ENCODE measurements at places on chromosomes 4 and X. TPM values are rescaled to one million over a fixed set of nuclear protein-coding genes. Genes with fewer than 3 reads are reported as not detected.
A peak's percentile ranks its signal among the peaks of the same experiment; 100 is the strongest.

GRCh38 chr4:96162636-96163035 lies 322.7 kb downstream of the PDHA2 start:
- no peaks in the 10 kb centered on the region for H3K27me3 ChIP-seq
- H3K4me3 ChIP-seq: no peak overlapping the region
- H3K36me3 ChIP-seq: no peaks in the 10 kb centered on the region
- no peaks in the 10 kb centered on the region for H3K4me1 ChIP-seq
- H3K27ac ChIP-seq: no peak overlapping the region

The C4orf51 gene
- not detected for total RNA-seq

- no peak for DNase-seq
- no peaks in the 10 kb centered on the region for H3K4me1 ChIP-seq
- H3K27ac ChIP-seq: no peak overlapping the region
- no peaks in the 10 kb centered on the region for H3K27me3 ChIP-seq
- H3K36me3 ChIP-seq: no peaks in the 10 kb centered on the region
- H3K4me3 ChIP-seq: no peak overlapping the region
Observed at GRCh38 chr4:48594180-48594579, 104.1 kb downstream of the ZAR1 start.

The TRIM75 gene
- total RNA-seq: not detected

DNA sequence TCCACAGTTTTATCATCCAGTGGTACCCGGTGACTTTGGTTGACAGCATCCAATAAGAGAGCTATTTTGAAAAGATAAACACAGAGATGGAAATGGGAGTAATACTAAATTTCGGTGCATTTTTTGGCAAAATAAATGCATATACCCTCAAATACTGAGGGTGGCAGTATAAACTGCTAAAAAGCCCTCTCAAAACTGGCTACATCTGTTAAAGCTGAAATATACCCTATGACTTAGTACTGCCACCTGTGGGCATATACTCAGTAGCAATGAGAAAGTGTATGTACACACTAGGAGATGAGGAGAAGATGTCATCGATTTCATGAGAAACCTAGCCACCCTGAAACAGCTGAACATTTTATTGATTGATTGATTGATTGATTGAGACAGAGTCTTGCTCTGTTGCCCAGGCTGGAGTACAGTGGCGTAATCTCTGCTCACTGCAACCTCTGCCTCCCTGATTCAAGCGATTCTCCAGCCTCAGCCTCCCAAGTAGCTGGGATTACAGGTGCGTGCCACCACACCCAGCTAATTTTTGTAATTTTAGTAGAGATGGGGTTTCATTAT lies 12.2 kb upstream of the TMEM128 start:
- H3K4me3 ChIP-seq: no peak overlapping the region
- H3K36me3 ChIP-seq: no peaks in the 10 kb centered on the region
- peak overlapping the region; percentile 32 for H3K27ac ChIP-seq
- no peaks in the 10 kb centered on the region for H3K27me3 ChIP-seq

DNA sequence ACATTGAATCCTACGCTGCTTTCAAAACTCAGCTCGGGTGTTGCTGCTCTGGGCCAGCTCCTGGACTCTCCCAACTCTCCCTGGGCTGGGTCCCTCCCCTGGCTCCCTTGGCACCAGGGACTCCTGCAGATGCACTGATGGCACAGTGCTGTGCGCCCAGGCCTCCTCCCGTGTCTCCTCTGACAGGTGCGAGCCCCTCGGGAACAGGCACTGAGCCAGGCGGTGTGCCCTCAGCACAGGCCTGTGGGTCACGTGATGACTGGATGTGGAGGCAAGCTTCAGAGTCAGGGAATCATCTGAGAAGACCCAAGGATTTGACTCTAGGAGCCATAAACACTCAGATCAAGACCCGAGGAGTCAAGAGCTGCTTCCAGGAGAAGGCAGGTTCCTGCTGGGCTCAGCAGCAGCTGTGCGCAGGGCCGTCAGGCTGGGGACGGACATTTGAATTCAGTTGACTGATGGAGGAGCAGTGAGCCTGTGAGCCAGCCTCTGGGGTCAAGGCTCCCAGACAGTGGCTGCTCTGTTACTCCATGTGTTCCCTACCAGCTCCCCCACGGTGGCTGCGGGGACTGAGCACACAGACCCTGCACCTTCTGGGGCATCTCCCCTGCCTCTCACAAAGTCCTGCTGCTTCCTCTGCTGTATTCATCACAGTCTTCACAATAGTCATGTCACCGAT lies 33.0 kb downstream of the NAT8L start:
- no peak overlapping the region for H3K27ac ChIP-seq
- H3K27me3 ChIP-seq: no peaks in the 10 kb centered on the region
- no peak overlapping the region for H3K4me3 ChIP-seq
- no peaks in the 10 kb centered on the region for H3K4me1 ChIP-seq
- DNase-seq: no peak

DNA sequence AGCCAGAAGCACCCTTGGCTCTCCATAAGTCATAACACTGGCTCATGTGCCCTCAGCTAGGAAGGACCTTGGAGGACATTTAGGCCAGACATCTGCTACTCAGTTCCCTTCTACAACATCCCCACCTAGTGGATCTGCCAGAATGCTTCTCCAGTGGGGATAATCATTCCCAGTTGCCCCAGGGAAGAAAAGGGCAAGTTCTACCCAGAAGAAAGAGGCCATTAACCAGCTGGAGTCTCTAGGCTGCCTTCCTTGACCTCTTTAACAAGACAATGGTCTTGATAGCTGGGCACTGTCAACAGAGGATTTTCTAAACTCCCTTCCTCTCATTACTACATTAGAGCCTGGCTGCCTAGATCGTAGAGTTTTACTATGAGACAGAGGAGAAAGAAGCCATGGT lies 42.0 kb downstream of the LGI2 start:
- H3K36me3 ChIP-seq: no peaks in the 10 kb centered on the region
- no peaks in the 10 kb centered on the region for H3K27me3 ChIP-seq

DNA sequence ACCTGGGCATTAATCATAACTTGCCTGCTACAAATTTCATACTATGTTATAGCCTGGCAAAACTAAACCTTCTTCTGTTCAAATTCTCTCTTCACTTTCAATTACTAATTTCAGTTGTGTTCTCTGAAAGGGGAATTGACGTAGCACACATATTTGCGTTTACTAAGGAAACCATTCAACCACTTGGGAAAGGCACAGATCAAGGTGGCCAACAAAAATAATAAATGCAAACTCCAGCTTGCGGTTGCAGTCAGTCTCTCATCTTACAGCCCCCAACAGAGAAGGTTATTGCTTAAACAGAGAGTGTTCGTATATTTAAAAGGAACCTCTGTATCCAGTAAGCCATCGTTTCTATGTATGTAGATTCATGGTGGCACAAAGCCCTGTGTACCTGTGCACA lies 4.0 kb downstream of the SRPX start:
- no peaks in the 10 kb centered on the region for H3K27me3 ChIP-seq
- DNase-seq: no peak
- H3K4me3 ChIP-seq: no peak overlapping the region
- no peak overlapping the region for H3K27ac ChIP-seq
- H3K4me1 ChIP-seq: no peaks in the 10 kb centered on the region
- no peaks in the 10 kb centered on the region for H3K36me3 ChIP-seq

The ATP2B3 gene
- not detected for total RNA-seq

GRCh38 chr4:184812651-184813181 lies 13.1 kb downstream of the ACSL1 start:
- DNase-seq: no peak
- H3K27ac ChIP-seq: peak overlapping the region; percentile 82
- H3K4me1 ChIP-seq: peaks cover 48% of the 10 kb centered on the region
- no peak overlapping the region for H3K4me3 ChIP-seq
- H3K27me3 ChIP-seq: no peaks in the 10 kb centered on the region

The UGT2B17 gene
- 0.19 TPM for total RNA-seq

DNA sequence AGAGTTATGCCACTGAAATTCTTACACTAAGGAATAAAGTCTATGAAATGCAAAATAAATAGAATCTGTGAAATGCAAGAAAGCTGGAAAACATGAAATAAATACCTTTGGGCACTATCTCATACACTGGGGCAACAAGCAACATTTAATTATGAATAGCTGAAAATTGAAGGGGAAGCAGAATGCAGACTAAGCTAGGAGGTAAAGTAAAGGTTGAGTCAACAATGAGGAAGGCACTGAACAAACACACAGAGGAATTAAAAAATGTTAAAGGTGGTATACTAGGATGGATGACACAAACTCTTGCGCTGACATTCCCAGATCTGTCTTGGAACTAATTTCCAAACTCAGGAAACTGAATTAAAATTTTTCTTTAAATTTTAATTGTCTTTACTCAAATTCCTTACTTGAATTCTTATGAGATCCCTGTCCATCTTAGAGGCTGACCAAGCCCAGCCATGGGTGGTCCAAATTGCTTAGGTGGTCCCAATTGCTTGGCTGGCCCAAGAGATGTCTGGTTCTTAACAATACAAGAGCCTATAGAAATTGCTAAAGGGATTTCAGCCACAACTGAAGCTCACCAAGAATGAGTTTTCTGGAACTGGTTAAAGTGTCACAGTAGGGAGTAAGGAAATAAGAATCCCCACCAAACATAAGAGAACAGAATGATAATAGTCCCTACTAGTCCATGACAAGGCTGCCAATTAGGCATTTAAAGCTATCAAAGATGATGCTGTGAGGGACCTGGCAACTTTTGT lies 41.3 kb upstream of the ZCCHC13 start:
- no peaks in the 10 kb centered on the region for H3K4me1 ChIP-seq
- no peak for DNase-seq
- H3K4me3 ChIP-seq: no peak overlapping the region
- no peaks in the 10 kb centered on the region for H3K27me3 ChIP-seq

The ARHGEF9 gene
- 14.4 TPM for total RNA-seq

The CCNA2 gene
- total RNA-seq: 88.3 TPM

The NCAPG gene
- total RNA-seq: 54.0 TPM

DNA sequence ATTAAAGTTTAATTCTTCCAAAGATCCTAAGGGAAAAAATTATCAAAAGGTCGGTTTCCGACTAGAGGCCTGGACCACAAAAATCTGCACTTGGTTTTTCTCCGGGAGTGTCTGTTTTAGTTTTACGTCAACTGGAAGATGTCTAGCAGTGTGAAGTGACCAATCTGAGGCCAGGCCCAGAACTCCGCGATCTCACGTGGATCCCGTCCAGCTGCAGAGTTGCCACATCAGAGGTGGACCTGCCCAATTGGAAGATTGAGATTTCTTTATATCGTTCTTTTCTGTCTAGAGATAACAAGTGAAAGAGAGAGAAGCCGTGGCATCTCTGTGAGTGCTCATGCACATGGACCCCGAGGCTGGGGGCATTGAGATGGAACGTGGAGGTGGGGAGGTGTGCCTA lies 115.8 kb downstream of the AFF1 start:
- DNase-seq: no peak
- H3K4me1 ChIP-seq: no peaks in the 10 kb centered on the region
- H3K27ac ChIP-seq: no peak overlapping the region
- no peaks in the 10 kb centered on the region for H3K36me3 ChIP-seq
- no peak overlapping the region for H3K4me3 ChIP-seq

DNA sequence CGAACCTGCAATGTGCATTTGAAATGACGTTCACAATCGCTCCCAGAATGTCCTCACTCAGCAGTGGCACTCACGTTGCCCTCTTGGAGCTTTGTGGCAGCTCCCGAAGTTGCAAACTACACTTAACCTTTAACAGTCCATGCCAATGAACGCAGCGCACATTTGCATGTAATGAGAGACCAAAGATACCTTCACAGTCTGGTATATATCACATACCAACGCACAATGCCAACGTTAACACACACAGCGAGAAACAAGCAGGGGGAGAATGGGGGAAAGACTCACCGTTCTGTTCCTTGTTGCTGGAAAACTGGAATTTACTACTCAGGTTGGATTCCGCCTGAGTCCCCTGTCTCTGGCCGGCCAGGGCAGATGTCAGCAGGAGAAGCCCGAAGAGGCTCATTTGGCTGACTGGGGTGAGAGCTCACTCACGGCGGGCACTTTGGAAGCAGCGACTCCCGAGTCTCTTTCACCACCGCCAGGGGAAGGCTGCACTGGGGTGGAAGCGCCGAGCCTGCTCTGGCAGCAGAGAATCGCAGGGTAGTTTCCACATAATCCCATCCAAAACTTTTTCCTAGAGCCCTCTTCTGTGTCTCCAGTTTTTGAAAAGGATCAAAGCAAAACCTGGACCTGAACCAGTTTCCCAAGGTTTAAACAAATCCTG lies 966 bp downstream of the PDGFC start:
- peak; percentile 57 for DNase-seq
- no peaks in the 10 kb centered on the region for H3K36me3 ChIP-seq
- H3K27ac ChIP-seq: peak overlapping the region; percentile 68
- peak overlapping the region; percentile 62 for H3K4me3 ChIP-seq

DNA sequence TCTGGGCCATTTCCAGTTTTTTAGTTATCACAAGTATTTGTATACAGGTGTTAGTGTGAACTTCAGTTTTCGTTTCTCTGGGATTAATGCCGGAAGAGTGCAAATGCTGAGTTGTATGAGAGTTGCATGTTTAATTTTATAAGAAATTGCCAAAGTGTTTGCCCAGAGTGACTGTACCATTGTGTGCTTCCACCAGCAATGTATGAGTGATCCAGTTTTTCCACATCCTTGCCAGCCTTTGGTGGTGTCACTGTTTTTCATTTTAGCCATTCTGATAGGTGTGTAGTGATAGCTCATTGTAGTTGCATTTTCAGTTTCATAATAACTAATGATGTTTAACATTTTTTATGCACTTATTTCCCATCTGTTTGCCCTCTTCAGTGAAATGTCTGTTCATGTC lies 18.4 kb downstream of the PLS3 start:
- H3K27ac ChIP-seq: no peak overlapping the region
- H3K27me3 ChIP-seq: no peaks in the 10 kb centered on the region
- H3K36me3 ChIP-seq: no peaks in the 10 kb centered on the region
- H3K4me3 ChIP-seq: no peak overlapping the region

The DDX53 gene
- not detected for total RNA-seq

DNA sequence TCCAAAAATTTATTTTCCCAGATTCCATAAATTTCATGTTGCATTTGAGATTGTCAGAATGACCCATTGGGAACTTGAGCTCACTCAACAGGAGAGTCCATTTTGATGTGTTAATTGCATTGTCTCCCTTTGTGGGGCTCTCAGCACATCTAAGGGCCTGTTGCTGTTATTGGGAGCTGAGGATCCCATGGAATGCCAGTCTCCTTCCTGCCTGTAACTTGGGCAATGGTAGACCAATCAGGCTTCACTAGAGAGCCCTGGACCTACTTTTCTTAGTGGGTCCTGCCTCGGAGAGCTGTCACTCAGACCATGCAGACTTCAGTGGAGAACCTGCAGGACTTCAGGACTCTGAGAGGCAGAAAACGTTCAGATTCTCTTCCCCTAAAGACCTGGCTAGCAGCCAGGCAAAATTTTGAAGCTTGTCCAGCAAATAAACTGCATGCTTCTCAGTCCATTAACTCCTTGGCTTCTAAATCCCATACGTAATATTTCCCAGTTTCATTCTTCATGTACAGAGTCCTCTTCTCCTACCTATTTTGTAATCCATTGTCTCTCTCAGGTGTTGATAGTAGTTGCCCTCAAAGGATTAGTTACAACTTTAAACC lies 25.1 kb downstream of the OCRL start:
- no peak overlapping the region for H3K4me3 ChIP-seq
- no peaks in the 10 kb centered on the region for H3K36me3 ChIP-seq
- H3K4me1 ChIP-seq: no peaks in the 10 kb centered on the region
- H3K27ac ChIP-seq: no peak overlapping the region
- no peaks in the 10 kb centered on the region for H3K27me3 ChIP-seq
- DNase-seq: no peak

The USP17L21 gene
- total RNA-seq: not detected

The LGI2 gene
- 8.3 TPM for total RNA-seq

The GAGE12H gene
- not detected for total RNA-seq

- H3K27me3 ChIP-seq: no peaks in the 10 kb centered on the region
- no peak for DNase-seq
- H3K4me3 ChIP-seq: no peak overlapping the region
- H3K27ac ChIP-seq: no peak overlapping the region
- peaks cover 7% of the 10 kb centered on the region for H3K4me1 ChIP-seq
Observed at GRCh38 chr4:72935462-72935861, 134.1 kb downstream of the COX18 start.

GRCh38 chrX:42739258-42739657 lies 38.7 kb downstream of the PPP1R2C start:
- H3K27me3 ChIP-seq: no peaks in the 10 kb centered on the region
- no peak for DNase-seq
- no peak overlapping the region for H3K4me3 ChIP-seq
- no peaks in the 10 kb centered on the region for H3K4me1 ChIP-seq

The IDUA gene
- total RNA-seq: 26.9 TPM

Measured in Caco-2 (cell line).